ENCODE measurements at places on chromosomes 5 and 9.

DNA sequence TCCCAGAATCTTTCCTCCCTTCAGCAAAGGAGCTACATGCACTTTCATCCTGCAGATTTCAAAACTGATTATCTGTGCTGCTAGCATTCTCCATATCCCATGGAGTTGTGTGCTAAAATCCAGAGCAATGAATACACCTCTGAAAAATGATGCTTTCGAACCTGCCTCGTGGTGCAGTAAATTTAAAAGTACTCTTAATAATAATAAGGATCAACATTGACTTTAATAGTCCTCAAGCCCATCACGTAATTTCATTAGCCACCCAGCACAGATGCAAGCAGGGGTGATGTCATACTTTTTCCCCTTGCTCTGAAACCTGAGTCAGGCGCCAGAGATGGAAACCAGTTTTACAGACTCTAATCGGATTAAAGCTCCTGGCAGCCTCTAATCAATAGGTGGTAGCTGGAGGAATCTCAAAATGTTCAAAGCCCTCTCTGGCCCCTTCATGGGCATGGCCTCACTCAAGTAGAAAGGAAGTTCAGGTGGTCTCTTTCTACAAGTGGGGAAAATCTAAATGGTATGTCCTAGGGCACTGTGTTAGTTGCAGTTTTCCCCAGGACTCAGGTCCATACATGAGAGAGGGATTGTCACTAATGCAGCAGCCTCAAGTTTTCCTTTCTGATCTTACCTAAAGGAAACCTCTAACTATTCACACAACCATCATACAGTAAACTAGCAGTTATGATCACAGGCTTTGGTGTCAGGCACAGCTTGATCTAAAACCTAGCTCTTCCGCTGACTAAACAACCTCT, 221.6 kb upstream of the SLC30A5 start:
- DNase-seq, result no peak

DNA sequence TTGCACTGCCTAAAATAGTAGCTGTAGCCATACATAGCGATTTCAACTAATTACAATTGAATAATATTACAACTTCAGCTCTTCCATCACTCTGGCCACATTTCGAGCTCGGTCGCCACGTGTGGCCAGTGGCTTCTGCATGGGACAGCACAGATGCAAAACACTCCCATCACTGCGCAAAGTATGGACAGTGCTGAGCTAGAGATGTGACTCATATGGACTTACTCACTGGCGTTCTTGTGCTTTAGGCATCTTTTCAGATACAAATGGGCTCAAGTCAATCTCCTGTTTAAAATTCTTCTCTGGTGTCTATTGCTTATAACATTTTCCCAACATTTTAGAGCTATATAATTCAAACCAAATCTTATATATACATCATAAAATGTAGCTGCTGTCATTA, 222.7 kb downstream of the ELAVL2 start:
- DNase-seq, result no peak

- no peak for DNase-seq
These were observed 34.3 kb downstream of the ITK start for GRCh38 chr5:157214861-157215513.

DNA sequence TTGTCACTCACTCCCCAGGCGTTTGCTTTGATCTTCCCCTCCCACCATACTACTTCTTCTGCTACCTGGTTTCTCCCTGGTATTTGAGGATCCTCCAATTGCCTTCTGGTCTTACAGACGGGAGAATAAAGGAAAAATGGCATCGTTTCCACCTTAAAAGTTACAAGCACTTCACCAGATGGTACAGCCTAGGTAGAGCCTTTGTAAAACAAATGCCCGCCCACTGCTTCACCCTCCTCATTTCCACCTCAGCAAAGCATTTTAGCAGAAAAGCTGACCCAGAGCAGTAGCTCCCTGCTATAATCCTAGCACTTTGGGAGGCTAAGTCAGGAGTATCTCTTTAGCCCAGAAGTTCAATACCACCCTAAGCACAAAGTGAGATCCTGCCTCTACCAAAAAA, 5.1 kb upstream of the ANXA2R start:
- DNase-seq, result no peak

- no peak for DNase-seq
These were observed 158.5 kb downstream of the TLE1 start for GRCh38 chr9:81530846-81531245.

GRCh38 chr5:143143973-143144372, 259.5 kb downstream of the NR3C1 start:
- DNase-seq, result no peak

DNA sequence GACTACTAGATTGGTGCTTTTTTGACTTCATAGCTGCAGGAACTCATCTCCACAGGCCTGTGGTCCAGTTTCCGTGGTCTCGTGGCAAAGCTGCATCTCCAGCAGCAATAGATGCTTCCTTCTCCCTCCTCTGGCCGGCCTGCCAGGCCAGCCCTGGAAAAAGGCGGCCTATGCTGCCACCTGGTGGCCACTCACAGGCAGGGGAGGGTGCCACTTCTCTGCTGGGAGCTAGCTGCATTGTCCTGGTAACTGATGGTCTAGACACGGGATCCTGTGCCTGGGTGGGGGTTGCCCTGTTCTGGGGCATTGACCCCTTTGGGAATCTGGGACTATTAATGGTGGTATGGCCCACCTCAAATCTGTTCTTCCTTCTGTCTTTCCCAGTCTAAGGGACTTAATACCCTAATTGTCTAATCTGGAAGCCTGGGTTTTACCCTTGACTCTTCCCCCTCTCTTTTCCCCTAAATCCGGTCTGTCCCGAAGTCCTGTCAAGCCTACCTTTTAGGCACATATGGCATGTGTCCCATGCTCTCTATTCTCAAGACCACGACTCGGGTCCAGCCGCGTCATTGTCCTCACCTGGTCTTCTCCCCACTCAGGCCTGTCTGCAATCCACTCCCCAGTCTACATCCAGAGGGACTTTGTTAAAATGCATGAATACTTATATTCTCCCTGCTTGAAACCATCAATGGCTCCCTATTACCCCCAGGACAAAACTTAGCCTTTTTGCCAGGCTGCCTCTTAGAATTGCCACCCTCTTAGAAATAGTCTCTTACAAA, 20.1 kb upstream of the PTGS1 start:
- peak; percentile 84 for DNase-seq

DNA sequence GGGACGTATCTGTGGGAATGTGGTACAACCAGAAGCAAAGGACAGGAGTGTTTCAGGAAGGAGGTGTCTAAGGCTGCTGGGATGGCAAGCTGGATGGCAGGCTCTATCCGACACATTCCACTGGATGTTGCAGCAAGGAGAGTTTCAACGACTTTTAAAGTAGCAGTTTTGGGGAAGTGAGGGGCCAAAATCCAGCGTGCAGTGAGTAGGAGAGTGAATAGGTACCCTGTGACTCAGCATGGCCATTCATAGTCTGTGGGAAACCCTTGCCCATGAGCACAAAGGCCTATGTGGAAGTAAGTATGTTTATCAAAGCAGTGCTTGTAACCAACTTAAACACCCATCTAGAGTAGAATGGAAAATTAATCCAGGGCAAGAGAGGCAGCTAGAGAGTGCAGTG, 664.7 kb downstream of the ACTL7B start:
- DNase-seq, result no peak

- DNase-seq, result no peak
These were observed 72.2 kb downstream of the CERT1 start for GRCh38 chr5:75439276-75439675.

DNA sequence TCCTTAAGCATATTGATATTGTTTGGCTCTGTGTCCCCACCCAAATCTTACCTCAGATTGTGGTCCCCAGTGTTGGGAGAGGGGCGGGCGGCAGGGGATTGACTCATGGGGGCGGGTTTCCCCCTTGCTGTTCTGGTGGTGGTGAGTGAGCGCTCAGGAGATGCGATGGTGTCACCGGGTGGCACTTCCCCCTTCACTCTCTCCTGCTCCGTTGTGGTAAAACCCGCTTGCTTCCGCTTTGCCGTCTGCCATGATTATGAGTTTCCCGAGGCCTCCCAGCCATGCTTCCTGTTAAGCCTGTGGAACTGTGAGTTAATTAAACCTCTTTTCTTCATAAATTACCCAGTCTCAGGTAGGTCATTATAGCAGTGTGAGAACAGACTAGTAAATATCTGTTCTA, 229.1 kb downstream of the IRX2 start:
- no peak for DNase-seq

- no peak for DNase-seq
These were observed 183.7 kb downstream of the RGS3 start for GRCh38 chr9:113646946-113647914.

- DNase-seq, result no peak
These were observed 93.5 kb upstream of the LRRTM2 start for GRCh38 chr5:138968601-138969000.

GRCh38 chr9:38680837-38681445, 39.0 kb downstream of the FAM240B start:
- no peak for DNase-seq

- DNase-seq, result no peak
These were observed 22.8 kb downstream of the RNF44 start for GRCh38 chr5:176514244-176514950.

GRCh38 chr5:122515709-122516431, 203.8 kb downstream of the SNCAIP start:
- DNase-seq, result no peak

DNA sequence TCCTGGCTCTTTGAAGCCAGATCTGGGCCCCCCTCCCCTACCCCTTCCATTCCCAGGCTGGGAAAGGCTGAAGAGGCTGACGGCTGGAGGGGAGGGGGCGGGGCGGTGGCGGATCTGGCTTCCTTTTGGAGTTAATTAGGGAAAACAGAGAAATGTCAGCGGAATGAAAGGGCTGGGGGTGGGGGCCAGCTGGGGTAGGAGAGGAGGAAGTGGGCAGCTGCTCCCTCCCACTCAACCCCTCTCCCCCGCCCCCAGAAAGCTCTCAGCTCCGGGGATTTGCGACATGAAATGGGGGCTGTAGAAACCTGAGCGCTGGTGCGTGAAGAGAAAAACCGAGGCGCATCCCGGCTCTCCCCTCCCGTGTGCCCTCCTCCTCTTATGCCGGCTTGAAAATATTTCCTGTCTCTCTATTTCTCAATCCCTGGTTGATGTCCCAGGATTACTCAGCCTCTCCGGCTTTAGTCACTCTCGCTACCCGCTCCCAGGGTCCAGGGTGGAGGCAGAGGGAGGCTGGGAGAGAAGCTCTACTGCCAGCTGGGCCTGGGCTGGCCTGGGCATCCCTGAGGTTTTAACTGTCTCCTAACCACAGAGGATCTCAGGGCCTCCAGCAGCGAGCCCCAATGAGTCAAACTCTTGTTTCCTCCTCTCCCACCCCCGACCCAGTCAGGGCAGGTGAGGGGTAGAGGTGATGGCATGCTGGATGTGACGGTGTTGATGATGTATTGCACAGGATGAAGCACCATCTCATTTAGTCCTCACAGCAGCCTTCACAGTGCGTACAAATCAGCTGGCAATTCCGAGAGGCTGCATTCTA, 20.1 kb downstream of the PCDHGC5 start:
- no peak for DNase-seq

DNA sequence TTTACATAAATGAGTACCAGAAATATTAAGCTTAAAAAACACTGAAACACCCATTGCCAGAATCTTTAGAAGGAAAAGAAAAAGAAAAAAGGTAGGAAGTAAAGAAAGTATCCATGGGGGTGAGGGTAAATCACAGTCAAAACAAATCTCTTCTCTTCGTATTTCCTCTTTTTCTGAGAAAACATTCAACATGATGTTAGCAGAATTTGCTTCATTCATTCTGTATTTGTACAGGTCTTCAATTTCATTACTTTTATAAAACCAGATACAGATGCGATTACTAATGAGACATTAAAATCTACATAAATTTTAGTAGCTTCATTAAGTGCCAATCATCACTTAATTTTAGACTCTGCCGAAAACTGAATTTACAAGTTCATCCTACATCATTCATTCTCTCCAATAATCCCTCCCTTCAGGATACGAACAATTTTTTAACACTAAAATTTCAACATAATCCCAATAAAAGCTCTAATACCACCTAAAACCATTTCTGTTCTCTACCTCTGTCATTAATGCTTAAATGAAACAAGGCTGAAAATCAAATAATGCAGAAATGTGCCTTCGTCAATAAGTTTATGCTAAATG, 7.0 kb downstream of the NR3C1 start:
- no peak for DNase-seq

DNA sequence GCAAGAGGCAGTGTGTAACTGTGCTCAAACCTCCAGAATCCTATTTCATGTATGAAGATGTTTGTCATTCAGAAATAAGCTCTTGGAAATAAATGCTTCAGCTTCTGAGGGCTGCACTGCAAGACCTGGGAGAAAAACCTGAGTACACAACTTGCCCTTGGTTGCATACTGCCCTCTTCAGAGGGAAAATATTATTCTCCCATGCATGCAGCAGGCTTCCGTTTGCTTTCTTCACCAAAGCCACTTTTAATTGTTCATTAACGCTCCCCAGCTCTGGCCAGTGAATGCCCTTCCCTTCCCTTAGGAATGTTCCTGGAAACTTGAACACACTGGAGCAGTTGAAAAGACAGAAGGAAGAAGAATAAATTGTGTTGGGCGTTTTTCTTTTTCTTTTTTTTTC, 2.5 kb upstream of the WHRN start:
- DNase-seq, result no peak

DNA sequence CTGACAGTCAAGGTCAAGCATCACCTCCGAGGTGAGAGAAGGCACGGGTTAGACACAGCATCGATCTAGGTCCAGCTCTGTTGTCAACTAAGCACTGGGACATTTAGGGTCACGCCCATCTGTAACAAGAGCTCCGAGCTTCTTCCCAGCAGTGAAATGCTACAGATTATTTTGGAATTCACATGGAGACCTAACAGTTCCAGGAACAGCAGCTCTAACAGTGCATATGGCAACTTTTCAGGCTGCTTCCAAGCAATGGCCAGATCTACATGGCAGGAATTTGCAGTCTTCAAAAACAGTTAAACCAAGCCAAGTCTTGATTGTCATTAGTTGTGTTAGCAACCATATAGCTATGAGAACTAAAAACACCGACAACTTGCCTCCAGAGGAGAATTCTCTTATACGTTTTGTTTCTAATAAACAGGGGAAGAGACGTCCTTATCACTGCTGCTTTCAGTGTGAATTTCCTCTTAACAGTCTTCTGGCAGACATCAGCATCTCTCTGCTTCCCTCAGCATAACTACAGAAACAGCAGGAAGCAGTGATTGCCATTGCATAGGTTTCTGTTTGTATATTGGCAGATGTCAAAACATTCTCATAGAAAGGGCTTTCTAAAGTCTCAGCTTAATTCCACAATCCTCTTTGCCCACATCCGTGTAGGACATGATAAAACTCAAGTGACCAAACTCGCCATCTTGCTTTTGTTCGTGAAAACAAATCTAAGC, 242.1 kb upstream of the DAPK1 start:
- DNase-seq, result no peak

- DNase-seq, result no peak
These were observed 129.5 kb downstream of the NIPBL start for GRCh38 chr5:37005946-37006540.

- no peak for DNase-seq
These were observed 14.3 kb downstream of the FBXO38 start for GRCh38 chr5:148397968-148398595.

Measured in activated naive CD4-positive, alpha-beta T cell treated with anti-CD3 and anti-CD28 coated beads, Interleukin-2, amount 50 U/mL, for 72 hours (primary cell).